ENCODE measurements at places on chromosomes 2 and 18. TPM values are rescaled to one million over a fixed set of nuclear protein-coding genes. Genes with fewer than 3 reads are reported as not detected.
A peak's percentile ranks its signal among the peaks of the same experiment; 100 is the strongest.

IL1RL1 gene
- total RNA-seq: 0.09 TPM

GRCh38 chr18:9482790-9483189 is 7.5 kb downstream of the RALBP1 start:
- H3K4me3 ChIP-seq: no peak overlapping the region
- DNase-seq: no peak
- no peaks in the 10 kb centered on the region for H3K27me3 ChIP-seq

DNA sequence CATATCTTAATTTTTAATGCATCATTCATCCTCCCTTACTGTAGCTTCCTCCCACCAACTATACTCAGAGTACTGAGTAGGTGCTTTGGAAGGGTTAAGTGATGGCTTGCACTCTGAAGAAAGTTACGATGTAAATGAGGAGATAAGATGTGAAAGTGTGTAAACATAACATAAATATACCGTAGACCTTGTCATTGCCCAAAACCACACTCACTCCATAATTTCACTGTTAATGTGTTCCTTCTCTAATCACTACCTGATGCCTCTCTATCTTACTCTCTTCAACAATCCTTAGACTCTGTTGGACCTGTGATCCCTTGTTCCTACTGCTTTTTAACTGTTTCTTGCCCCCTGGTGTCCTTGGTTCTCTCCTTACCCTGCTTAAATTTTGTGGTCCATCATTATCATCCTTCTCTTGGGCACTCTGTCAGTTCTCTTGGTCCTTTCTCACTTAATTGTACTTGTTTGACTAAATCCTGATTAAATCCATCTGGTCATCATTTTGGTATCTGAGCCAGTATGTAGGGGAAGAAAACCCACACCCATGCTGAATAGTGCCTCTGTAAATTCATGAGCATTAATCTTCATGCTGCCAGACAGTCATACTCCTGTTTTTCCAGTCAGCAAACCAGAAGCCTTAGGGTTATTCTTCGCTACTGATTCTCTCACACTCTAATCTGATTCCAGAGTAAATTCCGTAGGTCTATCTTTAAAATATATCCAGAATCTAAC is 45.0 kb downstream of the PMS1 start:
- peak overlapping the region; percentile 6 for H3K27ac ChIP-seq
- no peaks in the 10 kb centered on the region for H3K27me3 ChIP-seq
- DNase-seq: no peak
- H3K36me3 ChIP-seq: peaks cover 6% of the 10 kb centered on the region
- H3K4me1 ChIP-seq: peaks cover 25% of the 10 kb centered on the region
- H3K4me3 ChIP-seq: no peak overlapping the region

- H3K4me1 ChIP-seq: no peaks in the 10 kb centered on the region
- peaks cover 17% of the 10 kb centered on the region for H3K36me3 ChIP-seq
- H3K4me3 ChIP-seq: no peak overlapping the region
- no peak overlapping the region for H3K27ac ChIP-seq
Measured at GRCh38 chr18:24459772-24460171, 665 bp upstream of the HRH4 start.

GRCh38 chr2:46578961-46579360 is 99.6 kb downstream of the TMEM247 start:
- H3K4me1 ChIP-seq: peaks cover 12% of the 10 kb centered on the region
- no peak for DNase-seq
- H3K27me3 ChIP-seq: no peaks in the 10 kb centered on the region
- H3K4me3 ChIP-seq: no peak overlapping the region
- H3K27ac ChIP-seq: no peak overlapping the region
- H3K36me3 ChIP-seq: peaks cover 44% of the 10 kb centered on the region

DNA sequence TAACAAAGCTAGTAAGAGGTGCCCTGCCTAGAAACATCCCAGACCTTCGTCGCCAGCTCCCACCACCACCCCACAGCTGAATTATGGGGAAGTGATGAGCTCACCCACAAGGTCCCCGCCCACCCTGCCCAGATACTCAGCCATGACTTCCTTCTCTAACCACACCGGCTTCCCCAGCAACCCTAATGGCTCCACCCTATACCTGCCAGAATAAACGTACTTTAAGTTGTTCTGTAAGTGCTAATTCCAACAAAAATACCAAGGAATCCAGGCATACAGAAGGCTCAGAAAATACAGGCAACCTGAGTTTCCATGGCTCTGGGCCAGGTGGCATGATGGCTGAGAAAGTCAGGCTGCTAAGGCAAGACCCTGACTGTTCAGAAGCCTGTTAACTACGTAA is 39.1 kb downstream of the TMEM163 start:
- H3K27ac ChIP-seq: no peak overlapping the region
- H3K4me1 ChIP-seq: no peaks in the 10 kb centered on the region
- no peak for DNase-seq
- H3K27me3 ChIP-seq: peaks cover 11% of the 10 kb centered on the region

DNA sequence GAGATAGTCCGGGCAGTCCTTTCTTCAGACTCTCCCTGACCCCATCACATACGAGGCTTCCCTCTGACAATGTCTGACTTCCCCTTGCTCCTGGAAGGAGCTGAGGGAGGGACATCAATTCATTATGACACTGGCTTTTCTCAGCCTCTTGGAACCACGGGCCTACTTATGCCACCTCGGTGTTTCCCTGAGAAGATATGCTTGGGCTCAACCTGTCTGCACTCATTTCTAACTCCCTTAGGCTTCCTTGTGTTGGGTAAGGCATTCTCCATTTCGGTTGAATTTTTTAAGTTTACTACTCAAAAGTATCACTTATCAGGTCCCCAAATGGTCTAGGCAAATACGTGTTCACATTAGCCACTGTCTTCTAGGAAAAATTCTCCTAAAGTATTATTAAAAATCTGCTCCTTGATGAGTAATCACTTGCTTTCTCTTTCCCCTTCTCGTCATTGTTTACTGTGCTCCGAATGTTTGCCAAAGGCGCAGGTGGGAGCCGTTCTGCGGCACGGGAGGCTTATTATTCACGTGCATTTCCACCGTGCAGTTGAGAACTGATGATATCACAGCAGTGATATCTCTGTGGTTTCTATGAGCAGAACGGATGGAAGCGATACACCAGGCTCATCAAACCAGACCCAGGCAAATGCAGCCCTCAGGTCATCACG is 33.1 kb downstream of the ARL4C start:
- H3K27me3 ChIP-seq: no peaks in the 10 kb centered on the region
- DNase-seq: no peak
- H3K4me3 ChIP-seq: no peak overlapping the region

Measured in mesothelial cell of epicardium (in vitro differentiated cells).